ENCODE measurements at places on chromosomes 6 and 20. TPM values are rescaled to one million over a fixed set of nuclear protein-coding genes. Genes with fewer than 3 reads are reported as not detected.

GRCh38 chr20:3461211-3461771 is 9.5 kb upstream of the ATRN start:
- DNase-seq, result no peak

DNA sequence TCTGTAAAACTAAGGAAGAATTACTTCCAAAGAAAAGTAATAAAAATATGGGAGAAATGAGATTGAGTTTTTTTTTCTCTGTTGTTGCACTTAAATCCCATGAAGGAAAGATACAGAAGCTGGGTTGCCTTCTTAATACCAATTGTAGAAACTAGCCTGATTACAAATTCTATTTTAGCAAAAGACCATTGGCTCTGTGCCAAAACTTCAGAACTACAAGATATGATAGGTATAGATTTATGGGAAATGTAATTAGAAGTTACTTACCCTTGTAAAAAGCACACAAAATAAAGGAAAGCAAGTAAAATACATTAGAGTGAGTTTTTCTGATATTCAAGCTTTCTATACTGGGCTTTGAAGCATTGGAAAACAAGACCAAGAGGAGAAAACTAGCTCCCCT is 73.5 kb upstream of the SCGN start:
- DNase-seq, result no peak

GRCh38 chr6:138817799-138818198 is 21.9 kb downstream of the ECT2L start:
- peak; percentile 4 for DNase-seq

GRCh38 chr6:93751969-93752368 is 332.6 kb upstream of the EPHA7 start:
- no peak for DNase-seq

- no peak for DNase-seq
Observed at GRCh38 chr6:48596830-48597229, 485.8 kb upstream of the PTCHD4 start.

DNA sequence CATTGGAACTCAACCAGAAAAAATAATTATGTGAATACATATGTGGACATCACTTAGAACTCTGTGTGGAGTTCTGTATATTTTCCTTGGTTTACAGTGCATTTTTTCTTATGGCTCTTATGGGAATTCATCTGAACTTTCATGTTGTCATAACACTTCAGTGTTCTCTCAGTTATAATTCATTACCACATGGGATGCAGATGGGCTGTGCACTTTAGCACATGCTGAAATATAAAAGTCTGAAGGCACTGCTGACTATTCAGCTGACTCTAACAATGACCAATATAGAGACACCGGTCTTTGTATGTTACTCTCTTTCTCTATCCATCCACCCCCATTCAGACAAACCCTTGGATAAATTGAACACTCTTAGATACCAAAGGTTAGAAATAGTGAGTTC is 29.3 kb downstream of the GRIK2 start:
- no peak for DNase-seq

DNA sequence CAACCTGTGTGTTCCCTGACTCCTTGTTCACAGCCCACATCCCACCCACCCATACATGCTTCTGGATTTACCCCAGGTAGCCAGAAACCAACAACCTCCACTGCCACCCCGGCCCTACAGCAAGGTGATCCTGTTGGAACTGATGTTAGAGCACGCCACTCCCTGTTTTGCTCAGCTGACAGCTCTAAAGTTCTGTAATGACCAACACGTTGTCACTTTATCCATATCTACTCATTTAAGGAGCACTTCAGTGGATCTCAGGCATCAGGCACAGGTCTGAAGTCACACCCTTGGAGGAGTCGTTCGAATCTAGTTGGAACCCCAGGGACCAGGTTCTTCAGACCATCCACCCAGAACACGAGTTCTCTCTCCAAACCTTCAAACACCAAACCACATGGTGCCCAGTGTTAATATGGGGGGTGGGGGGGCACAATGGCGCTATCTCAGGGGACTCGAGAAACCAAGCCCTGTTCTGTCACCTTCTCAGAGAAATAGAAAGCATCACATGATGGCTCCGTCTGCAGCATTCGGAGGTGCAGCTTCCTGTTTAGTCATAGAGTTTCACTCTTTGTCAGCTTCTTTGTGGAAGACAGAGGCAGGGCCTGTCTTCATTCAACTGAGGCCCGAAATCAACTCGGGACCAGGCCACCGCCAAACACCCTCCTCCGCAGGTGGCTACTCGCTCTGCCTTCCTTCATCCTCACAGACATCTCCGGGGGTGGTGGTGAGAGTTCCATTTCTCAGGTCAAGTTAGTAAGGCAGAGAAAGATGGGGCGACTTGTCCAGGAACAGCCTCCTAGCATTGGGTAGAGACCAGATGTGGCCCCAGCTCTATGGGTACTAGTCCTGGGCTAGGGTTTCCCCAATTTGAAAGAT is 142.2 kb downstream of the NFATC2 start:
- no peak for DNase-seq

- DNase-seq, result no peak
Observed at GRCh38 chr6:143955971-143956370, 52.1 kb downstream of the PLAGL1 start.

GRCh38 chr6:35305117-35305516 is 7.5 kb downstream of the DEF6 start:
- no peak for DNase-seq

DNA sequence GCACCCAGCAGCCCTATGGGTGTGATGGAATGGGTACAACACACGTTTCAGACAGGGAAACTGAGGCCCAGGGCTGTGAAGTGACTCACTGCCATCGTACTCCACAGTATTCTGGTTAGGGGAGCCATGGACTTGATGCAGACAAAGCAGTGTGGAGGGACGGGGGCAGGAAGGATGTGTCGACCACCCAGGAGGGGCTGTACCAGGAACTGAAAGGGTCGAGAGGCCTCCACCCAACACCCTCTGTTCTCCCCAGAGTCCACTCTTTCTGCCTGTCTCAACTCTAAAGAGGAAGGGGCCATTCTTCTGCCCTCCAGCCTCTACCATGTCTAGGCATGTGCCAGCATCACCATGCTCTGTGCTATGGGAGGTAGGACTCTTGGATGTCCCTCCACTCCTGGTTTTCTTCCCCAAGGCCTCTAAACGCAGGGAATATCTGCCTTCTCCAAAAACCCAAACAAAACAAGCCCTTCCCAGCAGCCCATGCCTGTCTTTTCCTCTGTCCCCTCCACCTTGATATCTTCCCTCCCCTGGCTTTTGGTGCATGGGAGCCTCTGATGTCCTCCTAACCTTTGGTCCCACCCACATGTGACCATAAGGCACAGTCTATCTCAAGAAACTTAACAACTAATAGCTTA is 7.4 kb downstream of the SLC22A1 start:
- no peak for DNase-seq

GRCh38 chr6:127124172-127124571 is 5.7 kb downstream of the RSPO3 start:
- no peak for DNase-seq

DNA sequence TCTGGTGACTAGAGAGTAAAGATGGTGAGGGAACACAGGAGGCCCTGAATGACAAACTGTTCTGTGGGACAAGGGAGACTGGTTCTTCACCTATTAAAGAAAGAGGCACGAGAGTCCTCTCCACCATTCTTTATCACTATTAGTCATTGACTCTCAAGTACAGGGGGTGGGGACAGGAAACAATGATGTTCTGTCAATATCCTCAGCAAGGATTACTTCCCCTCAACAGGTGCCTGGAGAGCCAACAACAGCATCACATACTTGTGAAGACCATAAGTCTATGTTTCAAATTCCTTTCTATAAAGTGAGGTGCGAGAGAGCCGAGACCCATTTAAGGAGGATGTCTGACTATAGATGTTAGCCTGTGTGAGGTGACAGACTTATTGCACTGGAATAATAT is 72.4 kb upstream of the TBC1D7 start:
- no peak for DNase-seq

- peak; percentile 13 for DNase-seq
Observed at GRCh38 chr6:151240791-151241642, 1.2 kb downstream of the AKAP12 start.

GRCh38 chr6:125818772-125819260 is 28.1 kb downstream of the NCOA7 start:
- no peak for DNase-seq

GRCh38 chr20:40643891-40644290 is 45.1 kb downstream of the MAFB start:
- no peak for DNase-seq

- DNase-seq, result peak; percentile 83
Observed at GRCh38 chr6:144286503-144287393, 1.6 kb downstream of the UTRN start.

GRCh38 chr20:59138114-59138748 is 25.4 kb upstream of the ZNF831 start:
- no peak for DNase-seq

DNA sequence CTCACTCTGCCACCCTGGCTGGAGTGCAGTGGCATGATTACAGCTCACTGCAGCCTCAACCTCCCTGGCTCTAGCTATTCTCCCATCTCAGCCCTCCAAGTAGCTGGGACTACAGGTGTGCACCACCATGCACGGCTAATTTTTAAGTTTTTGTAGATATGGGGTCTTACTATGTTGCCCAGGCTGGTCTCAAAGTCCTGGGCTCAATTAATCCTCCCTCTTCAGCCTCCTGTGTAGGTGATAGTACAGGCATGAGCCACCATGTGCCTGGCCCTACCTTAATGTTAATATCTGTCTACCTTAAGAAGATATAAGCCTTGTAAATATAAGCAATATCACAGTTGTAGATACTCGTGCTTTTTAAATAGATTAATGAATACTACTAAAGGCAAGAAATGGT is 16.7 kb downstream of the EEF1A1 start:
- DNase-seq, result no peak

DNA sequence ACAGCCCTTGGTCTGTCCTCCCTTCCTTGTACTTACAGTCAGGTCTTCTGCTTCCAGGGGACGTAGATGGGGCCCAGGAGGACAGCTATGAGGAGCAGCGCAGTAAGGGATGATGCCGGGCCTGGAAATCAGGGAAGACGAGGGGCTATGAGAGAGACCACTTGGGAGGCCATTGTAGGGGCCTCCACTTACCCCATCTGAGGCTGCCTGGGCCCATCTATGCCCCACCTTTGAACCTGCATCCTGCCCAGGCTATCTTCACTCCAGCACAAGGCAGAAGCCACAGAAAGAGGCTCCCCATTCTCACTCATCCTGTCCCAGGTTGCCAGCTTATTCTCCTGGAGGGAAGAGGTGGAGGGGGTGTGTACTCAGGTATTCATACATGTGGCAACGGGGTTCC is 10.4 kb upstream of the SIRPB1 start:
- no peak for DNase-seq

DNA sequence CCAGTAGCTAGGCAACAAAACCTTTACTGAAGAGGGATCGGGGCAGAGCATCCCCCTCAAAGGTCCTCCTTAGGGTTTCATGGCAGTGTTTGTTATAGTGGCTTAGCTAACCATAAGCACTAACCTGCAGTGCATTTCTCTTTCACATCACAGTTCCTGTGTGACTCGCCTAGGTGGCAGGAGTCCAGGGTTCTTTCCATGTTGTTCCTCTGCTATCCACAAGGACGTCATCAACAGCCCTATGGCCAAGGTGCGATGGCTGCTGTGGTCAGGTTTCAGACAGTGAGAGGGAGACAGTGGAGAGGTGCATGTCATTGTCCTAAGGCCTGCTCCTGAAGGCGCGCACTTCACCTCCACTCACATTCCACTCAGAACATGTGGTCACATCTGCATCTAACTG is 38.8 kb upstream of the FOXA2 start:
- DNase-seq, result no peak

- no peak for DNase-seq
Observed at GRCh38 chr20:25318471-25319240, 70.8 kb downstream of the PYGB start.

DNA sequence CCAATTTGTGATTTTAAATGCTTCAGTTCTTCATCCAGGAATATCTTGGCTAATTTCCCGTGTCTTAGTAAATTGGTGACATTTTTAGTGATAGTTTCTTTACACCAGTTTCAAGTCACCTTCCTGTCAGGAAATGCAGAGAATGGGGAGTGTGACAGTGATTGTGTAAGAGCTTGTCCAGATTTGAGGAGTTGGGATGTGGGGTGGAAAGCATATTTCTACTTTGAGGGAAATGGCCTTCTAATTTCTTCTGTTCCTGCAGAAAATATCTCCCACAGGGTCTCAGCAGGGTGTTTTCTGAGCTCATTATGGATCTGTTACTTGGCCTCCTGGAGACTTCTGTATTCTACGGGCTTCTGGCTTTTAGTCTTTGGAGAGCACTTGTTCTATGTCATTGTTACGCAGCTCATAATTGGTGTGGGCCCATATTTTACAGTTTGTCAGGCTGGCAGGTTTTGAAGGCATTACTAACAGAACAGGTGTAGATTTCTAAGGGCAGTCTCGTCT is 65.6 kb downstream of the TMEM200A start:
- no peak for DNase-seq

GRCh38 chr6:169539176-169539897 is 162.5 kb downstream of the WDR27 start:
- DNase-seq, result no peak

- DNase-seq, result no peak
Observed at GRCh38 chr20:63663332-63664066, 5.4 kb downstream of the RTEL1 start.

DNA sequence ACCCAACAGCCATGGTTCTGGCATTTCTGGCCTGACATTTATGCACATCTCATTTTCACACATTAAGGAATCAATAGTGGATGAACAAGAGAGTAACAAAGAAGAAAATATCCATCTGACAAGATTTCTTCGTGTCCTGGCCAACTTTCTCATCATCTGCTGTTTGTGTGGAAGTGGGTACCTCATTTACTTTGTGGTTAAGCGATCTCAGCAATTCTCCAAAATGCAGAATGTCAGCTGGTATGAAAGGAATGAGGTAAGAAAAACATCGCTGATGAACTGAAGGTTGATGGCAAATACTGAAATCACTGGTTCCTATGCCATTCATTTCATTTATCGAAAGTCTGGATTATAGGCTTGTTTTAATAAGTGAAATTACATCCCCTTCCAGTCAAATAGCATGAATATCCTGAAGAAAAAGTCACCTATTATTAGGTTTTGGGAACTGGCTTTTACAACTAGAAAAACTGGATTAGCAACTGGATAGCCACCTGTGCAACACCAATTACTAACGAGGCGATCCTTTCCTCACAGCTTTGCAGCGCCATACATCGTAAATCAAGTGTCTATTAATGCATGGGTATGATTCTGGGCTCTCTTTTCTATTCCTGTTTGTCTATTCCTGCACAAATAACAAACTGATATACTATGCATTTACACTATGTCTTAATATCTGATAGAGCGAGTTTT is 50.2 kb upstream of the NOP56 start:
- DNase-seq, result no peak

DNA sequence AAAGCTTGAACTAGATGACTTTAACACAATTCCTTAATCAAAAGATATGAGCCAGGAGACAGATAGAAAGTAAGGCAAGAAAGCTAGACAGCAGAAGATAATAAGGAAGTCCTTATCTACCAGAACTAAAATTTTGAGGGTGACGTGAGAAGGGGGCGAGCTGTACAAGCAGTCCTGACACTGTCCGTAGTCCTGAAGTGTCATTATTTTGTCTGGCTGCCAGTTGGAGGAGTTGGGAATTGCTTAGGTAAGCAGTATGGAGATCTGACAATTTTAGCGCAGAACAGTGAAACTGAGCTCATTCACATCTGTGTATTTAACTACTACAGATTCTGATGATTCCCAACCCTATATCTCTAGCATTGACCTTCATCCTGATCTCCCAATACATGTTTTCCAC is 25.8 kb upstream of the CEP85L start:
- DNase-seq, result no peak

SLC22A16 gene
- polyA plus RNA-seq, result not detected

RBL1 gene
- polyA plus RNA-seq, result 2.8 TPM

TGM3 gene
- not detected for polyA plus RNA-seq

ADIG gene
- not detected for polyA plus RNA-seq

SLC22A3 gene
- polyA plus RNA-seq, result not detected

LAMA2 gene
- 33.0 TPM for polyA plus RNA-seq

THEMIS gene
- not detected for polyA plus RNA-seq

HLA-DRA gene
- polyA plus RNA-seq, result not detected

NTSR1 gene
- polyA plus RNA-seq, result 0.09 TPM

QKI gene
- polyA plus RNA-seq, result 165 TPM

Measured in AG04450 (cell line).